Osteocyte (in vitro differentiated cells): ENCODE measurements at places on chromosomes 6 and 20.

DNA sequence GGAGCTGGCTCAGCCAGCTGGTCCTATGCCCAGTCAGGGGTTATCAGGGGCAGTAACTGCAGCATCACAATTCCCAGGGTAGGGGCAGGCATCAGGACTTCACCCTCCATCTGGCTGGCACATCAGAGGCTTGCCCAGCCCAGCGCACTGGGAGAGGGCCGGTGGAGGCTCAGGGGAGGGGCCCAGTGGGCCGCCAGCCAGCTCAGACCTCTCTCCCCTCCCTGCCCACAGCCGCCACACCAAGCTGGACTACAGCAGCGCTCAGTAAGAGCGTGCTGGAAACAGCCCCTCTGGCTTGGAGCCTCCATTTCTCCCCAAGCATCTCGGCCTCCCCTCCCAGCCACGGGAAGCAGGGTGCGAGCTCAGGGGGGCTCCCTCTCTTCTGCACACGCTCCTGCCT, 22.0 kb downstream of the ADA start:
- no peak for DNase-seq

DNA sequence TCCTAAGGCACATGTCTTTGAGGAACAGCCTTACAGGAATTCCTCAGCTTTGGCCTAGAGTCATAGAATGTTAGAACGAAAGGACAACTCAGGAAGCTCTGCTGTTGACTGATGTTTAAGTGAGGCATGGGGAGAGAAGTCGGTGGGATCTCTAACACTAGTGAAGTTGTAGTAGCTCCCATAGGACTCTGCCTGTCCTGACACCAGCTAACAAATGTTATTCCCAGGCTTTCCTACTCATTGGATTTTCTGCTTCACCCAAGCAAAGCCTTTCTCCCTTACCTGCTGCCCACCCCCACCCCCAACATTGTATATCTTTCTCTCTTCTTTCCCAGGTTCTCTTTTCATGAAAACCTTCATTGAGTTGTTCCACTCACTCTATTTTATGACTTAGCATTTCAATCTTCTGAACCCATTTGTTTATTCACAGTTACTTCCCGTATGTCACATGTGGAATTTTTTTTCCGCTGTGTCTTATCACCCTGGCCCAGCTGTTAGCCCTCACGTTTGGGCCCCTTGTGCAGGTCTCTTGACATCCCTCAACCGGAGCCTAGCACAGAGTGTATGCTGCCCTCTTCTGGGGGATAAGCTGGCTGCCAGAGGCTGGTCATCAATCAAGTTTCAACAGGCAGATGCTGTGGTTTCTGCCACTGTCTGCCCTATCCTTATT, 39.2 kb upstream of the RNF8 start:
- no peak for DNase-seq

DNA sequence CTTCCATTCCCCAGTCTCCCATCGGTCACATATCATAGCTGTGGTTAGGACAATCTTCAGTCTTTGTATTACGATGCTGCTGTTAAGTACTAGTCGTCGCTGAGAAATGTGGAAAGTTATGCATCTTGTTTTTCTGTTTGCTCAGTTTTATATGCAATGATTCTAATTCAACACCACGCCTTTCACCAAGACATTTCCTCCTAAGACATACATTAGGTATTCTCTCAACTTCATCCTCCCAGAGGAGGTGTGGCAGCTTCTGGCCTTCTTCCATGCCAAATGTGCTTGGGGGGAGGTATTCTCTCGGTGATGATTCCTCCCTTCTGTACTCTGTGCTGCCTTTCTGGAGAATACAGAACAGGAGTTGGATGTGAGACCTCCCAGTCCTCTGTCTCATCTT, 66.1 kb downstream of the B4GALT5 start:
- no peak for DNase-seq

- no peak for DNase-seq
Observed at GRCh38 chr20:14622796-14623195, 285.4 kb upstream of the FLRT3 start.

DNA sequence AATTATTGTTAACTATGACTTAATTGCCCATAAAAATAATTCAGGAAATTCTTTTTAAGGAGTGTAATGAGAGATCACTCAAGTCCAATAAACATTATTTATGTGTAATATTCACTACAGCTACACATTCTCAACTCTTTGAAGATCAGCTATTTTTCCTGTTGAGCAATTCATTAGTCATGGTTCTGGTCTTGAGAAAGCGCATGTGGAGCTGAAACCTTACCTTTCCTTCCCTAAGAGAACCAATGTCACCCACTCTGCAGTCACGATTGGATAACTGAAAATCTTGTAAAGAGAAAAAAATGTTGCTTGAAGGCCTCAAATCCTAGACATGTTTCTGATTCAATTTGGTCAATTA, 736.9 kb upstream of the MARCKS start:
- no peak for DNase-seq

GRCh38 chr6:19755181-19755580, 82.0 kb upstream of the ID4 start:
- DNase-seq: no peak

- no peak for DNase-seq
Observed at GRCh38 chr6:35199866-35200265, 13.9 kb upstream of the SCUBE3 start.

DNA sequence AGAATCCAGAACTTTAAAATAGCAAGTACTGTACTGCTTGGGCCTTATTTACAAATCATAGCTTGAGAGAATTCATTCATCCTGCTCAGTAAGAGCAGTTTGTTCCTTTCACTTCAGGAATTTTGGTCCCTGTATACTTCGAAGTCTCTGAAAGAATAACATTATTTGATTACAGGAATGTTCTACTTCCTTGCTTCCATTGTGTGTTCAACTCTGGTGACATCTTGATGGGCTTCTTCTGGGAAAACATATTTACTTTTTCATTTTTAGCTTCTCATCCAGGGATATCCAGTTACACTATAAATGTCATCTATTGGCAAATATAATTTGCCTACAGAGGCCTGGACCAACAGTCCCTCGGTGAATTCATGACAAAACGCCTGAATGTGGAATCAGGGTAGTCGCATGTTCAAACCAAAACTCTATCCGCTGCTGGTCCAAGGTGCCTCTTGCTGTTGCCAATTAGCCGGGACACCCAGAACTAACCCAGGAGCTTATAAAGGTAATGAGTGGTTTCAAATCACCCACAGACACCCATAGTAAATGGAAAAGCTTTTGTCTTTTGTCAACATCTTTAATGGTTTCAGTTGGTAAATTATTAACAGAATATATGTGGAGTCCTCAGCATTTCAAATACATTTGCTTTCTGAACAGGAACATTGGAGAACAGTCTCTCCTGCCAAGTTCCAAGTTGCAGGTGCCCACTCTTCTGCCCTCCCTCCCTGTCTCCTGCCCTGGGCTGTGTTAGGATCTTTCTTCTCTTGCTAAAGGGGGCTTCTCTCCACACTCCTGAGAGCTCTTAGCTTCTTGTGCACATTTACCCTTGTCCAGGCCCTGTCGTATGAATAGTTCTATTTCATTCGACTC, 162.5 kb upstream of the CITED2 start:
- DNase-seq: no peak

DNA sequence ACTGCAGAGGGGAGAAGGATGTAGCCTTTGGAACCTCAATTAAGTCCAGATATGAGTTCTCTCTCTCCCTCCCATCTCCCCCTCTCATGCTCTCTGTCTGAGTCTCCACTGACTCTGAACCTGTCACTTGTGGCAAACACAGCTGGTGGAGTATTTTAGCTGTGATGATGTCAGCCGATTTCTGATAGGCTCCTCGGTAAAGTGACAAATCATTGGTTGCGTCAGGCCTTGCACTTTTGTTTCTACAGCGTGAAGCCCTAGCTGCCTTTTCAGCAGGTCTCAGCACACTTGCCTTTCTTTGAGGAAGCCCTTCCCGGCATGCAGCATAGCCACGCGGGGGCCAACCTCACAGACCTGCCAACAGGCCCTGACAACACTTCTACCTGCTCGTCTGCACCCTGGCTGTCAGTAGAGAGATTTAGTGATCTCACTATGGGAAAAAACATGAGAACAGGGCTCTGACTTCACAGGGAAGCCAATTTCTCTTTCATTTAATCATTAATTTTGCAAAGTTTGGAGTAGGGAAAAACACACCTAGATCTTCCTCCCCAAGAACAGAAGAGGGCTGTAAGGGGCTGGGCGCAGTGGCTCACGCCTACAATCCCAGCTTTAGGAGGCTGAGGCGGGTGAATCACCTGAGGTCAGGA, 84.4 kb downstream of the GMPR start:
- DNase-seq: no peak

DNA sequence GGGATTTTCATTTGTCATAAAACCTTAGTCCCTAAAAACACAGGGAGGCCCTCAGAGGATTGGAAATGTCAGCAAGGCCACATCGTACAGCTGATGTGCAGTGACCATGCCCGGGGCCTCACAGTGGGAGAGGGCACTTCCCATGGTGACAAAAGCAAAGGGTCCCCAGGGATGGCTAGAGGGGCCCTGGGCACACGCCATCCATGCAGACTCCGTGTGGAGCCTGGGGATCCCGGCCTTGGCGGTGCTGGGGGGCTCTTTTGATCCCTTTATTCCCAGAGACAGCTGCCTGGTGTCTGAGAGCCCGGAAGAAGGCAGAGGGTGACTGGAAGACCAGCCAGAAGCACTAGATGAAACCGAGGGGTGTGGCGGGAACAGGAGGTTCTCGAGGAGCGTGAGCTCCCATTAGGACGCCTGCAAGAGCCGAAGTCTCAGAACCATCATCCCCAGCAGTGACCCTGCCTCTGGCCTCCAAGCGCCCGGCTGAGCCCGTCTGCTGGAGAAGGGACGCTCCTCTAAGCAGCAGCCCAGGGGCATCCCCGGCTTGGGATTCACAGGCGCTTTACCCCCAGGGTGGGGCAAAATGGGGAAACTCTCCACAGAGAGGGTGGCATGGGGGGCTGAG, 49.1 kb upstream of the FRMD1 start:
- DNase-seq: peak; percentile 79

DNA sequence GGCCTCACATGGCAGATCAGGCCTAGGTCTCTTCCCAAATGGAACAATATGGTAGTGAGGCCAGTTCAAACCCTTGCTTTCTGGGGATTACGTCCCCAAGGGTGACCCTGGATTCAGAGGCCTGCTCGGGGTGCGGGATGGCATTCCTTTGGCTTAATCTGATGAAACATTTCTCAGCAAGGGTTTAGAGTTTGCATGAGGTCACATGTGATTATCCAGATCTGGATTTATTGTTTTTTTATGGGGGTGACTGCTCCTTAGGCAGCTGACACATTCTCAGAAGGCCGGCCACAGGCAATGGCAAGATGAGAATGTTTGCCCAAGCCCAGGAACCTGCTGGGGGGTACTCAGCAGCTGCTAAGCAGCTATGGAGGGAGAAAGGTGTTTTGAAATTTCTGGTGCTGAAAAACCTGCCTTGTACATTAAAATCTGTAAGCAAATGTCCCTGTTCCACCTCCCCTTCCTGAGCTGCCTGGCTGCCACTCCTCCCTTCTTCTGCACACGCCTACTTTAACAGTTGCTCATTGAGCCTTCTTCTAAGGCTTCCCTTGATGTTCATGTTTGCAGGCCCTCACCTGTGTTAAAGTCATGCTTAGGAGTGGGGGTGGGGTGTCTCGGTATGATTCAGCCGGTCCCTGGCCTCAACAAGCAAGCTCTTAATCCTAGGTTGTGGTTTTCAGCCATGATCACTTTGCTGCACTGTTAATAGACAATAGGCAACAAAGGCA, 37.9 kb upstream of the FUCA2 start:
- DNase-seq: no peak

DNA sequence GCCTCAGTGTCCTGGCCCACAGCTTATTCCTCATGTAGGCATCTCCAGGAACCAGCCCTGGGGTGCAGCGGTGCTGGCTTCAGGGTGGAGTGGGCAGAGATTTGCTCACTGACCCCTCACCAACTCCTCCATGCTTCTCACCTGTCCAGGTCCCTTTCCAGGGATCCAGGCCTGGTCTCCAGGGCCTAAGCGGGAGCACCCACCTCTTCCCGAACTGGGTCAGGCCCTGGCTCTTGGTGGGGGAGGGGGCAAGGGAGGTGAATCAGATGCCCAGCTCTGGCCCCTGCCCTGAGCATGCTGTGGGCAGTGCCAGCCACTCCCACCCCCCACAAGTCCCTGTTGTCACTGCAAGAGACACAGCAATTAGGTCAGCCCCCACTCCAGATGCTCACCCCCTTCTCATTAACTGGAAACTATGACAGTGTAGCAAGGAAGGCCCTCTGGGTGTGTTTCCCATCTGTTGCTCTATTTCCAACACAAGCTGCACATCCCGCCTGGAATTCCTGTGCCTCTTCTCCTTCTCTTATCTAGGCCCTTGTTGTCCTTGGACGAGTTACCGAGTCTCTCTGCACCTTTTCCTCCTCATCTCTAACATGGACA, 37.0 kb downstream of the MDFI start:
- DNase-seq: no peak

DNA sequence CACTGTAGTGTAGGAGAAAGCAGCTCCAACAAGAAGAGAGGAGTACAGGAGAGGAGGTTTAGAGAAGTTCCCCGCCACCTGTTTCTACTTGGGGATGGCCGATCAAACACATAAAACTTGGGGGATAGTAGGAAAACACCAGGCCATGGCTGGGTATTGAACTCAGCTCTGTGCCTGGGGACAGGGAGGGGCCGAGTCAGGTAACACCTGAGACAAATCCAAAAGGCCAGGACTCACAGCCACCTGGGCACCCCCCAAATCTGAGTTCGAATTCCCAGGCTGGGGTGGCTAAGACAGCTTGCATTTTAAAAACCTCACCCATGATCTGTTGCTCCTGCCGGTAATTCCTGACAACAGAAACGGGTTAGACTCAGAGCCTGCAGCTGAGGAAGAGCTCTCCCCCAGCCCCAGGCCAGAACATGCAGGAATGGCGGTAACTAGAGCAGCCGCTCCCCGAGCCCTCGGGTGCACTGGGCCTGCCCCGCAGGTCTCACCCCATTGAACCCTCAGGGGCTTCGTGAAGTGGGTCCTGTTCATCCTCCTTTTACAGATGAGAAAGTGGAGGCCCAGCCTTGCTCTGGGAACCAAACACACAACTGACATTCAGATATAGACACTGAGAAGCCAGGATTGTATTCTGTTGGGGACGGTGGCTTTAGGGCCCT, 61.0 kb downstream of the TCP11 start:
- DNase-seq: peak; percentile 54

DNA sequence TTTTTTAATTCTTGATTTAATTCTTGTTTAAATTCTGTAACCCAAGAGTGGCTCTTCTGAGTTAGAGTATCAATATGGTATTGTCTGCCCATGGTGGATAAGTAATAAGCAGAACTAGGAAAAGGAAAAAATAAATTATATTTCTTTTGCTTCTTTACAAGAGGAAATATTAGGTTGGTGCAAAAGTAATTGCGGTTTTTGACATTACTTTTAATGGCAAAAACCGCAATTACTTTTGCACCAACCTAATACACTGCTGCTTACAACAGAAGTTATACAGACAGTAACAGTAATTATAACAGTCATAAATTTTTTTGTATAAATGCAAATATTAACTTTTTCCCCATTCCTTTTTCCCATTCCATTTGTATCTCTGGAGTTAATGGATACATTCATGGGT, 65.6 kb downstream of the HS3ST5 start:
- DNase-seq: no peak

DNA sequence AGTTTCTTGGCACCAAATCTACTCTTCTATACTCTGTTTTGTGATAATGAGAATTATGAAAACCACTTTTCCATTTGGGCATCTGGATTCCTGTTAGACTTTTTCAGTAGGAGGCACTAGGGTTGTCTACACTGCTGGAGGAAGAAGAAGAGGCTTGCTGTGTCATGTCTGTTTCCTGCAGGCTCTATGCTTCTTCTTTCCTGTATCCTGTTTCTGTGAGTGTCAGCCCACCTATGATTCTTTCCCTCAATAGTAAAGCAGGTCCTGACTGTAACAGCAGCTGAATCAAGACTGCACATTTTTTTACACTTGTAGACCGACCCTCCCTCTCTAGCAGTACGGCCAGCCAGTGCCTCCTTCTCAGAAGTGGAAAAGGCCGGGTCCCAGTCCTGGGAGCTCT, 603.9 kb downstream of the HDGFL1 start:
- DNase-seq: no peak

- no peak for DNase-seq
Observed at GRCh38 chr6:133380723-133381122, 139.6 kb downstream of the EYA4 start.
